Germinal center (tissue), 1 donor: ENCODE measurements at places on chromosomes 2 and 18.

GRCh38 chr2:89829828-89830227 lies 1138.4 kb downstream of the RPIA start:
- no peak for DNase-seq

DNA sequence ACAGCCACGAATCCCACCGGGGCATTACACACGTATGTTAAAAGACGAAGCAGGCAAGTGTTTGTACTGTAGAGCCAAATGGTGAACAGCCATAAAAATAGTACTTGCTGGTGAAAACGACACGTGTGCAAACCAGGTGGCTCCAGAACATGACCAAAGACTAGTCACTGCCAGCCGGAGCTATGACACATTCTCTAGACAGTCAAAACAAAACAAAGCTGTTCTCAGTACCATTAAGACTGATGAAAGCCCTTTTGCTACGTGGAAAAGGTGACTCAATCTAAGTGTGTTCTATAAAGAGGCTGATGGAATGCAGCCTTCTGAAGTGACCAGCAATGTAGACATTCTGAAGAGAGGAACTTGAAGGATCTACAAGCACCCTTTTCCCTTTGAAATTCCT lies 367.7 kb upstream of the NETO1 start:
- no peak for DNase-seq

- no peak for DNase-seq
Measured at GRCh38 chr18:58779529-58779928, 85.1 kb upstream of the ZNF532 start.

GRCh38 chr18:5122272-5122671 lies 74.8 kb downstream of the AKAIN1 start:
- no peak for DNase-seq
